ENCODE measurements at places on chromosomes 16 and 17.

DNA sequence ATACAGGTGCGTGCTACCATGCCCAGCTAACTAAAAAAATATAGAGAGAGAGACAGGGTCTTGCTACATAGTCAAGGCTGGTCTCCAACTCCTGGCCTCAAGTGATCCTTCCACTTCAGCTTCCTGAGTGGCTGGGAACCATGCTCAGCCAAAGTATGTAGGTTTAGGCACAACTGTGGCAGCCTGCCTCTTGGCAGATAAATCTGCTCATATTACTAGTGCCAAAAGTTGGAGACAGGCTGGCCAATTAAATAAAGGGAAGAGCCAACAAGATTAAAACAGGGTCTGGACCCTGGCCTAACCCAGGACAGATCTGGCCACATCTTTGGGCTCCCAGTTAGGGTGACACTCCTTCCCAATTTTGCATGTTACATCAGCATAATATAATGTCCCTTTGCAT is 151.7 kb downstream of the CBLN1 start:
- DNase-seq: no peak

GRCh38 chr16:49643429-49644144 is 212.3 kb downstream of the ZNF423 start:
- no peak for DNase-seq

DNA sequence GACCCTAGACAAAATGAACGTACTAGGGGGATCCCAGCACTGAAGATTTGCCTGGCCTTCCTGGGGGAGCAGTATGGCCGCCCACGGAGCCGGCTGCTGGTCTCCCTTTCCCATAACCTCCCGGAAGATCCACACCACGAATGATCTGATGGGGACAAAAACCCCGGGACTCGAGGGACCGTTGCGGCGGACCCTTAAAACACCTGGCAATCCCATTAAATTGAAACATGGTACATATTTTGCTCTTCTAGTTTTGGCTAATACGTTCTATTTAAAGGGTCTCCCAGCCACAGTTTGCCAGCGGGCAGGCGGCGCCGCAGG is 45.2 kb upstream of the LCMT1 start:
- no peak for DNase-seq

DNA sequence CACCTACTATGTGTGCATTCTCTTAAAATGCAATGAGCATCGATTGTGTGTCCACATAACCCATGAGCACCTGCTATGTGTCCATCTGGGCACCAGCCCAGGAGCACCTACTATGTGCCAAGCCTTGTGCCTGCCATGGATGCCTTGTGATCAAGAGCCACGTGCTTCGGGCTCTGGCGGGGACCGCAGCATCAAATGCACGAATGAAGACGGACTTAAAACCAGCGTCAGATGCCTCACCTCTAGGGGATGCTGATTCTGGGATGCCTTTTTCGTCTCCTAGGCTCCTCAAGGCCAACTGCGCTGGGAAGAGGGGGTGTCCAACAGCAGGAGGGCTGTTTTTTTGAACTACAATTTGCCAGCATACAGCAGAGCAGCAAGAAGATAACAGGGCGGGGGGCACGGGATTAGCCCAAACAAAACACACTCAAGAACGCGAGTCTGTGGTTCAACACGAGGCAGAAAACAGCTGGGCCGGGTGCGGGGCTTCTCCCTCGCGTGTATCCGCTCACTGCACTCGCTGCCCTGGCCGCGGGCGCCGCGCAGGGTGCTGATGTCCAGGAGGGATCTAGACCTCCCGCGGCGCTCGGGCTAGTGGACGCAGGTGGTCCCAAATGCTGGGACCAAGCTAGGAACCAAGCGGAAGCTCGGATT is 1.2 kb upstream of the GLIS2 start:
- no peak for DNase-seq

GRCh38 chr17:76989519-76989918 is 121.3 kb downstream of the MGAT5B start:
- no peak for DNase-seq

GRCh38 chr16:10984509-10984908 is 40.1 kb downstream of the CLEC16A start:
- DNase-seq: no peak

DNA sequence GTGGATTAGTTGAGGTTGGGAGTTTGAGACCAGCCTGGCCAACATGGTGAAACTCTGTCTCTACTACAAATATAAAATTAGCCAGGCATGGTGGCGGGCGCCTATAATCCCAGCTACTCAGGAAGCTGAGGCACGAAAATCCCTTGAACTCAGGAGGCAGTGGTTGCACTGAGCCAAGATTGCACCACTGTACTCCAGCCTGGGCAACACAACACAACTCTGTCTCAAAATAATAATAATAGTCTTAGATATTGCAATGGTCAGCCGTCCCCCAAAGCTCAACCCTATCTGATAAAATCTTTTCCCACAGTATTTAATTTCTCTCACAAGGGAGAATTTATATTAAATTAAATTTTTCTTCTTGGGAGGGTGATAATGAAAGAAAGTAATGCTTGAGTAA is 169.6 kb downstream of the XYLT1 start:
- DNase-seq: no peak

GRCh38 chr16:47136099-47136842 is 7.5 kb downstream of the NETO2 start:
- DNase-seq: no peak

DNA sequence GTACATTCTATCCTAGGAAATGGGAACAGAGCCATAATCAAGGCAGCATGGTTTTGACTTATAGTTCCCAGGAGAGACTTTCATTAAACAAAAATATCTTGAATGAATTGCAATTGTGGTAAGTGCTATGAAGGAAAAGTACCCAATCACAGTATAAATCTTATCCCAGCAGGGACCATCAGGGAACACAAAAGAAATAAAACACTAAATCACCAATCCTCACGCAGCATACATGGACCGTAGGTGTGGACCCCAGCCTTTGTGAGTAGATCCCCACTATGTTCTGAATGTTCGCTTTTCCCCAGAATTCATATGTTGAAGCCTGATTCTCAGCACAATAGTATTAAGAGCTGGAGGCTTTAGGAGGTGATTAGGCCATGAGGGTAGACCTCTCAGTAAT is 925.0 kb upstream of the RBFOX1 start:
- DNase-seq: no peak

DNA sequence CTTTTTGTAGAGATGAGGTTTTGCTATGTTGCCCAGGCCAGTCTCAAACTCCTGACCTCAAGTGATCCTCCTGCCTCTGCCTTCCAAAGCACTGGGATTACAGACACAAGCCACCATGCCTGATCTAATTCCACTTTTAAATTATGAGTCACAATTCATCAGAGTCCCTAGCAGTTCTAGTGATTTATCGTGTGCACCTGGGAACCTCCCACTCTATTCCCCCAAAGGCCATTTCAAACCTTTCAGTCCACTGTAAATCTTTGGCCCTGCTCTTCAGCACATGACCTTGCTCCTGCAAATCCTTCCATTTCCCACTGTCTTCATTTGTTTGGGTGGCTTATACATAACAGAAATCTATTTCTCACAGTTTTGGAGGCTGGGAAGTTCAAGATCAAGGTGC is 73.0 kb downstream of the HS3ST2 start:
- DNase-seq: no peak

DNA sequence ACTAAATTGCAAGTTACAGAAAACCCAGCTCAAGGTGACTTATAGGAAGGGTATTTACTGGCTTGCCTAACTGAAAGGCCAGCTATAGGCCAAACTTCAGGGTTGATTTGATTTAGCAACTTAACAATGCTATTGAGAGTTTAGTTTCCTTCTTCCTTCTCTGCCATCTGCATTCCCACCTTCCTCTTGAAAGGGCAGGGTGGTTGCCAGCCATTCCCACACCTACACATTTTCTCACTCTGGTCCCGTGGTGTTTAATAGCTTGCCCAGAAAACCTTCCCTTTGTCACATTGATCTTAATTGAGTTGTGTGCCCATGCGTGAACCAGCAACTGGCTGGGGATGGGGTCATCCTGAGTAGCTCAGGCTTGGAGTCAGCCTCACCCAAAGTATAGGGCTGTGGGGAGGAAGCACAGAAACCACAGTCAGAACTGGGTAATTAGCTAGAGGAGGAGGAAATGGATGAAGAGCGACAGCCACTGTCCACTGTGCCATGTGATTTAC is 194.7 kb downstream of the SPECC1 start:
- DNase-seq: no peak

DNA sequence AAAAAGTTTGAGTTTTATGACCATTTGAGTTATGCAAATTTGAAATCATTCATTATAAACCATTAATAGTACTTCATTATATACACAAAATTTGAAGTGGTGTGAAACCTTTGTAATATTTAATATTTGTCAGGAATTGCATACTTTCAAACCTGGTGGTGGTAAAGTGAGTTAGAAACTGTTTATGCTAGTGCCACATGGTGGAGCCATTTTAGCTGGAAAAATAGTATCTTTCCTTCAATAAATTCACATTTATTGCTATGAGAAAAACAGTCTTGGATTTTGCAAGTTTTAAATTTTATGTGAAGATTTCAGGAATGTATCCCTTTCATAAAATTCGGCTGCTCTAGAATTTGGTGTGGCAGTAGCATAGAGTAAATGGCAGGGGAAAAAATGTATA is 7.3 kb upstream of the BLMH start:
- no peak for DNase-seq

Measured in CD8-positive, alpha-beta memory T cell (primary cell).